ENCODE measurements at places on chromosomes 4 and X.

- H3K4me3 ChIP-seq = no peak overlapping the region
- no peaks in the 10 kb centered on the region for H3K36me3 ChIP-seq
- no peaks in the 10 kb centered on the region for H3K4me1 ChIP-seq
- DNase-seq = no peak
- H3K27me3 ChIP-seq = no peaks in the 10 kb centered on the region
- H3K27ac ChIP-seq = no peak overlapping the region
Measured at GRCh38 chr4:2583517-2583916, 47.1 kb downstream of the FAM193A start.

DNA sequence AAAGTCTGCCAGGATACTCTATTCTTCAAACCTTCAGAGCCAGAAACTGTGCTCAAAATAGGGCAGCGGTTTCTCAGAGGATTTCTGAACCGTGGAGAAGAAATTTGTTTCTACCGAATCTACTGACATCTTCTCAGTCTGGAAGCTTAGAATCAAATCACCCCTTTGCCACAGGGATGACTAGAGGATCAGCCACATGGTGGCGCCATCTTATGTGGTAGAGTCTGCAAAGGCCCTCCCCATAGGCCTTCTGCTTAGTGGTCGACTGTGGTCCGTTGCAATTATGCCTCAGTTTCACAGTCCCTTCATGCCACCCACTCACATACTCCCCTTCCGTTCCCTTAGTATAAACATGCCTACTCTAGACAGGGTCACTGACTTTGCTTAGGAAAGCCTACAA lies 680.7 kb upstream of the SPANXN1 start:
- no peak overlapping the region for H3K4me3 ChIP-seq
- H3K4me1 ChIP-seq = no peaks in the 10 kb centered on the region
- no peaks in the 10 kb centered on the region for H3K36me3 ChIP-seq
- no peak overlapping the region for H3K27ac ChIP-seq

- no peaks in the 10 kb centered on the region for H3K36me3 ChIP-seq
- H3K27ac ChIP-seq = no peak overlapping the region
- no peak for DNase-seq
- H3K4me1 ChIP-seq = peaks cover 9% of the 10 kb centered on the region
- H3K27me3 ChIP-seq = no peaks in the 10 kb centered on the region
Measured at GRCh38 chrX:30283456-30284200, 25.6 kb downstream of the NR0B1 start.

- H3K36me3 ChIP-seq = no peaks in the 10 kb centered on the region
- H3K27ac ChIP-seq = no peak overlapping the region
- no peak overlapping the region for H3K4me3 ChIP-seq
- DNase-seq = no peak
- peaks cover 53% of the 10 kb centered on the region for H3K27me3 ChIP-seq
Measured at GRCh38 chr4:6423575-6423974, 48.8 kb downstream of the PPP2R2C start.

- no peak within 1 kb of the TSS for H3K4me3 ChIP-seq
- no peaks in the 10 kb centered on the region for H3K4me1 ChIP-seq
- no peaks in the 10 kb centered on the region for H3K27me3 ChIP-seq
- DNase-seq = no peak
Measured at GRCh38 chrX:66163849-66164411, at the start of gene HEPH. Gene HEPH, plus strand, starts transcription at chrX:66164247. Its CDS starts 6,324 bp downstream, at chrX:66170571.

DNA sequence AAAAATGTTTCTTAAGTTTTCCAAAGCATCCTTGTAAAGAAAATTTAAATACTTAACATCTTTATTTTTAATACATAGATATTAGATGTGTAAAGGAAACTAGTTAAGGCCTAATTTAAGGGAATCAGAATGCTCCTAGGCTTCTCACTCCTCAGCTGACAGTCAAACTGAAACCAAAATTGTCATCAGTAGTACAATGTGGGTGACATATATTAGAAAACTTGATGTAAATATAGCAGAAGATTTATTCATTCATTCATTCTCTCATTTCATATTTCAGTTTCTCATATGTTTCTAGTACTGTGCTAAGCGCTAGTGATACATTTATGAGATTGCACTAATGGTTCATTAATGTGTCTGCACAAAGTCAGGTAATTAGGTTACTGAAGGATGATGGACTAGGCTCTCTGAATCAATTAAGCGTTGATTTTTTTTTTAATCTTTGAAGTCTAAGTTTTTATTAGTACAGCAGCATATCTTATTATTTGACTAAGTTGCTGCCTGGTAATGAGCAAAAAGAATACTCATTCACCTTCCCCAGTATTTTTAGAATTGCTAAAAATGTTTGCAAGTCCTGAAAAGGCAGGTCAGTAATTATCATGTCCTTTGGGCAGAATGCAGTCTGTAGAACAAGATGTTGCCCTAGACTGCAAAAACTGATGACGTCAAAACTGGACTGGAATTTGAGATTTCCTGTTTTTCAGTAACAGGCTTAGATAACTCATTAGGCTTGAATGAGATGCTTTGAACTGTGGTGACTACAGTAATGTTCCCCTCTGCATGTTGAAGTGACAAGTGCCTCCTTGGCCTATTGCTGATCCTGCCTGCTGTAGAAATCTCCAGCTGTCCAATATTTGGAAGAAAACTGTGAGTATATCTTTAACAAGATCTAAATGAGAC lies 128.7 kb downstream of the ARHGAP24 start:
- no peak overlapping the region for H3K27ac ChIP-seq
- no peaks in the 10 kb centered on the region for H3K4me1 ChIP-seq
- no peaks in the 10 kb centered on the region for H3K36me3 ChIP-seq
- H3K27me3 ChIP-seq = no peaks in the 10 kb centered on the region

- no peaks in the 10 kb centered on the region for H3K36me3 ChIP-seq
- DNase-seq = no peak
- H3K4me3 ChIP-seq = no peak overlapping the region
- H3K27me3 ChIP-seq = no peaks in the 10 kb centered on the region
- H3K27ac ChIP-seq = no peak overlapping the region
Measured at GRCh38 chr4:85391071-85391470, 83.9 kb upstream of the ARHGAP24 start.

DNA sequence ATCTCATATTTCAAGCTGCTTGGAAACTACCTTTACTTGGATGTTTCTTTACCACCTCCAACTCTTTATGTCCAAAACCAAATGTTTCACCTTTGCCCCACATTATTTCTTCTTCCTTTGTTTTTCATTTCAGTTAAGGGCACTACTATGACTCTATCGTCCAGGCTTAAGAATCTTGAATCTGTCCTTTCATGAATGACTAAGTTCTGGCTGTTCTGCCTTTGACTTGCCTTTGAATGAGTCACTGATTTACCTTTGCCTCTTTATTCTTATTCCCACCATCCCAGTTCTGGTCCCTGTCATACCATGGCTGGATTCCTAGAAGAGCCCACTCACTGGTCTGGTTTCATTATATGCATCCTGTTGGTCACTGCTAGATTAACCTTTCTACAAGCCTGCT lies 30.6 kb upstream of the PLAC1 start:
- no peaks in the 10 kb centered on the region for H3K36me3 ChIP-seq
- no peak overlapping the region for H3K4me3 ChIP-seq
- DNase-seq = no peak
- H3K4me1 ChIP-seq = no peaks in the 10 kb centered on the region
- H3K27ac ChIP-seq = no peak overlapping the region
- H3K27me3 ChIP-seq = no peaks in the 10 kb centered on the region

DNA sequence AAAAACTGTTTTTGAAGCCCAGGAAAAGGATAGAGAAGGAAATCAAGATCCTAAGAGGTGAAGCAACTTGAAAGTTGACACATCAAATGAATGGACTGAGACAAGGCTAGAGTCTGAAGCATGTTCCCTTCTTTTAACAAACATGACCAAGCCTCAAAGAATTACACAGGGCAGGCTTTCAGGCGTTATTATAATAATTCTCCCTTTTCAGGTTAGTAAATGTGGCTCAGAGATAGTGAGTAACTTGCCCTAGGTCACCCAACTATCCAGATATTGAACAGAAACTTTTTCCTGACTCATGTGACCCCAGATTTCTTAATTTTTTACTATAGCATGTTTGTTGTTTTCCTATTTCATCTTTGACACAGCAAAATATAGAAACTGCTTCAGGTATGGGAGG lies 91.7 kb downstream of the PPP1R2C start:
- no peaks in the 10 kb centered on the region for H3K27me3 ChIP-seq
- no peak overlapping the region for H3K27ac ChIP-seq
- H3K36me3 ChIP-seq = no peaks in the 10 kb centered on the region
- DNase-seq = no peak

DNA sequence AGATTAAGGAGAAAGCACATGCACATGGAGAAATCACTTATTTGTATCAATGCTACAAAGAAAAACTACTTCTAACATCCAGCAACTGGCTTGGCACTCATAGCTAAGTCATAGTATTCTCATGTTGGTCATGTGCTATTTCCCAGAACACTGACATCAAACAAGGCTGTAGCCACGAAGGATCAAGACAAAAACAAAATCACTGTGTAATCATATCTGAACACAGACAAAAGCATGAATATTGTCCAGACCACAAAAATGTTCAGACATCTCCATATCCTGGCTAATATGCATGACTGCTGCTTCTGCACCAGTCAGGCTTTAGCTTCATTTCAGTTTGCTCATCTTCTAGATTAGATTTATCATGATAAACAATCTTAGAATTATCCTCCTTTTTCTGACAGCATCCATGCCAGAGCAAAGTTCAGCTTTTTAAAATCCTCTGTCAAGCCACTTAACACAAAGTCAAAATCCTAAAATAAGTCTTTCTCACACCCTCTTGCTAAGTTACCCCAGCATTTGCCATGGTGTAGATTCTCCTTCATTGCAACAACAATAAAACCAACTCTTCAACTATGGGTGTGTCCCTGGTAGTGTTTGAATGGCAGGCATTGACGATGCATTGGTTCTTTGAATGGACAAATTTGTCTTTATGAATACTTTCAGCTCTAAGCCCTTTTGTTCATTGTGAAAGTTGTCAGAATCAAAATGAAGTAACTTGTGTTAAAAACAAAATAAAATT lies 39.1 kb upstream of the NPFFR2 start:
- no peak overlapping the region for H3K27ac ChIP-seq
- H3K4me3 ChIP-seq = no peak overlapping the region
- H3K36me3 ChIP-seq = no peaks in the 10 kb centered on the region
- no peaks in the 10 kb centered on the region for H3K4me1 ChIP-seq

DNA sequence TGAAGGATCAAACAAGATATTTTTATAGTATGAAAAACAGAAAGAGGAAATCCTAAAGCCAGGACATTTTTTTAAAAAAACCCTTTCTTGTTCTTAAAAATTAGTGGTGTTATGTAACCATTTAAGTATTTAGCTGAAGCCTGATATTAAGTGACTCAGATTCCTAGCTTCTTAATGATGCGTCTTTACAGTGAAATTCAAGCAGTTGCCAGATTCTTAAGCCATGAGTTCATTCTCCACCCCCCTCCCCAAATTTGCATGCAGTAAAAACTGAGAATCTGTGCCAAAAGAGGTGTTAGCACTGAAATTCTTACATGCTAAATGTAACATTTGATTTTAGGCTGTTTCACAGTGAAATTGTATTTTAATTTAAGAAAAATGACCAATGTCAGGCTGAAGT lies 180.8 kb downstream of the RAPGEF2 start:
- H3K4me3 ChIP-seq = no peak overlapping the region
- no peak for DNase-seq
- no peaks in the 10 kb centered on the region for H3K4me1 ChIP-seq
- no peak overlapping the region for H3K27ac ChIP-seq
- no peaks in the 10 kb centered on the region for H3K36me3 ChIP-seq

DNA sequence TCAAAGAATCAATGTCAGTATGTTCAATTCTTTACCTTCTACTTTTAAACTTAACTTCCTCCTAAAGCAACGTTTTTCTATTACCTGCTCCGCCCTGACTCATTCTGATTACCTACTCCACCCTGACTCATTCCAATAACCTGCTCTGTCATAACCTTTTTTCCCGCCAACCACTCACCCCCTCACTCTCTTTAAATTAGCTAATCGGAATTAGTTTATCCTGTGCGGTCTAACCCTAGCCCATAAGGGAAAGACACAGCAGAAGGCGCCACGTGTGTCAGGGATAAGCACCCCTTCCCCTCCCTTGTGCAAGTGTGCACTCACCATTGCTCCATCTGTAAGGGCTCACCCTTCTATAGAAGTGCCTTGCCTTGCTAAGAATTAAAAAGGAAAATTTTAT lies 64.4 kb downstream of the EIF4E start:
- no peaks in the 10 kb centered on the region for H3K36me3 ChIP-seq
- no peak overlapping the region for H3K27ac ChIP-seq
- no peaks in the 10 kb centered on the region for H3K27me3 ChIP-seq
- DNase-seq = no peak

GRCh38 chr4:137861682-137862081 lies 329.4 kb upstream of the PCDH18 start:
- no peak for DNase-seq
- no peak overlapping the region for H3K4me3 ChIP-seq
- no peaks in the 10 kb centered on the region for H3K36me3 ChIP-seq
- no peaks in the 10 kb centered on the region for H3K27me3 ChIP-seq

DNA sequence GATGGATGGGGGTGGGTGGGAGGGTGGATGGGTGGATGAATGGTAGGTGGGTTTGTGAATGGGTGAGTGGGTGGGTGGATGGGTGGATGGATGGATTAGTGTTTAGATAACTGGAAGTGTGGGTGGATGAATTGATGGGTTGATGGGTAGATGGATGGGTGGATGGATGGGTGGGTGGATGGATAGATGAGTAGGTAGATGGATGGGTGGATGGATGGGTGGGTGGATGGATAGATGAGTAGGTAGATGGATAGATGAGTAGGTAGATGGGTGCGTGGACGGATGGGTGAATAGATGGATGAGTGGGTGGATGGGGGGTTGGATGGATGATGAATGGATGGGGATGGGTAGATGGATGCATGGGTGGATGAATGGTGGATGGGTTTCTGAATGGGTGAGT lies 20.3 kb upstream of the ASMTL start:
- no peaks in the 10 kb centered on the region for H3K27me3 ChIP-seq
- DNase-seq = no peak
- H3K4me1 ChIP-seq = peaks cover 32% of the 10 kb centered on the region
- no peak overlapping the region for H3K27ac ChIP-seq
- H3K36me3 ChIP-seq = peaks cover 22% of the 10 kb centered on the region

DNA sequence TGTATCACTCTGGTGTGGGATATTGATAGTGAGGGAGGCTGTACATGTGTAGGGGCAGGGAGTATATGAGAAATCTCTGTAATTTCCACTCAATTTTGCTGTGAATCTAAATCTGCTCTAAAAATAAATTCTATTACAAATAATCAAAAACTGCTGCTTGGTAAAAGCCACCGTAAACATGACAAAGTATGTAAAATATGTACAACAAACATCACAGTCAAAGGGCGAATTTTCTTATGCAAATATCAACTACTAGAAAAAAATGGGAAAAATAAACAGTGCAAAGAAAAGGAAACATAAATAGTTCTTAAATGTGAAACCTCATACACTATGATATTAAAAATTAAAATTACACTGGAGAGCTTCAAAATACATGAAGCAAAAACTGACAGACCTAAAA lies 105.1 kb upstream of the DCLK2 start:
- no peaks in the 10 kb centered on the region for H3K36me3 ChIP-seq
- H3K27me3 ChIP-seq = peaks cover 2% of the 10 kb centered on the region
- no peak overlapping the region for H3K4me3 ChIP-seq
- no peak overlapping the region for H3K27ac ChIP-seq
- DNase-seq = no peak
- no peaks in the 10 kb centered on the region for H3K4me1 ChIP-seq

- no peaks in the 10 kb centered on the region for H3K4me1 ChIP-seq
- no peak for DNase-seq
- H3K27ac ChIP-seq = no peak overlapping the region
- H3K4me3 ChIP-seq = no peak overlapping the region
- H3K36me3 ChIP-seq = peaks cover 23% of the 10 kb centered on the region
- H3K27me3 ChIP-seq = no peaks in the 10 kb centered on the region
Measured at GRCh38 chr4:37615059-37615719, 71.0 kb downstream of the RELL1 start.
